Vagina (tissue), 2 donors: ENCODE measurements at places on chromosomes 5 and 9.

DNA sequence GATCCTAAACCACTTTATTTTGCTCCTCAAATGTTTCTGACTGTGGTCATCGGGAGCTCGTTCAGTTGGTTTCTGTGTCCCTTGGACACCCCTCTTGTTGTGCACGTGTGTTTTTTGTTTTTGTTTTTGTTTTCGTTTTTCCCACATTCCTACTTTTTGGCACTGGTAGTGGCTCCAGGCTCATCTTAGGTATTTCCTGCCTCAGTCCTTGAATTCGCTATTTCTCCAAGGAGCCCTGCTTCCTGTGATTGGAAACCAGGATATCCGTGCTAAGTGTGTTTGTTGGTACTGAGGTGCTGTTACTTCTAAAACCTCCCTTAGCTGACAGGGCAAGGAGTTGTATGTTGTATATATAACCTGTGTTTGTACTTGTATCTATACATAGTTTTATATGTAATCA is 5.9 kb downstream of the HMCN2 start:
- peak; percentile 49 for DNase-seq

- no peak for DNase-seq
Observed at GRCh38 chr5:66814146-66814991, 218.2 kb downstream of the MAST4 start.

DNA sequence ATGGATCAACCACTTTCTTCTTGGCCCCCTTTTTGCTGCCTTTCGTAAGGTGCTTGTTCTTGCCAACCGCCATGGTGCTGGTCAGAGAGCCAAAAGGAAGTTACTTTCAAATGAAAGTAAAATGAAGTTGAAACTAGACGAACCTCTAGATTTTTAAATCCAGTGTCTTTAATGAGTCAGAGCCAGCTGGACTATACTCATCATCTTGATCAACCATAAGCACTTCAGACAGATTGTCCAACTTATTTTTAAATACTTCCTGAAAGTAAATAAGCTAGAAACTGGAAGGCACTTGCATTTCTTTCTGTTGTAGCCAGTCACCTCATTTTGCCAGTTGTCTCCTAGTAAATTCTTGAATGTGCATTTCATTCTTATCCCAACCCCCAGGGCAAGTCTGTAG is 48.9 kb downstream of the JMY start:
- no peak for DNase-seq

- no peak for DNase-seq
Observed at GRCh38 chr5:172686111-172686510, 45.0 kb downstream of the NEURL1B start.

- no peak for DNase-seq
Observed at GRCh38 chr5:8288334-8288733, 419.4 kb downstream of the MTRR start.

GRCh38 chr9:14687042-14687719 is 6.1 kb downstream of the ZDHHC21 start:
- DNase-seq = no peak

- peak; percentile 93 for DNase-seq
Observed at GRCh38 chr9:92725266-92725545, 39.4 kb downstream of the BICD2 start.

- DNase-seq = no peak
Observed at GRCh38 chr5:74251141-74252035, 389.1 kb downstream of the ENC1 start.

- no peak for DNase-seq
Observed at GRCh38 chr5:44332285-44332971, 56.8 kb downstream of the FGF10 start.

DNA sequence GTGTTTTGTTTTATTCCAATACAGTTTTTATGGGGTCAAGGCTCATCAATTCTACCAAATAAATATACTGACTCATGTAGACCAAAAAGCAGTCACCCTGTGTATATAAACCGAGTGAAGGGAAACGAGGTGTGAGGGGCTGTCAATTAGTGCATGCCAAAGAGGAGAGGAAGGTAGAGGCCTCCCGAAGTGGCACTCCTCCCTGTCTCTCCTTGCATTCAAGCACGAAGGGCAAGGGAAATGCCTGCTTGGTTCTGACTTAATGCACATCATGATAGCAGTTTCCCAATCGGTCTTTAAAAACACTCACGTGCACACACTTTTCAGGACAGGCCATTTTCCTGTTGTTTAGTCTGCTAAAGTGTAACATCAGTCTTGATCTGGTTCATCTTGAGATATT is 125.6 kb upstream of the SLCO6A1 start:
- no peak for DNase-seq

GRCh38 chr5:169695919-169696490 is 58.9 kb downstream of the DOCK2 start:
- DNase-seq = no peak

DNA sequence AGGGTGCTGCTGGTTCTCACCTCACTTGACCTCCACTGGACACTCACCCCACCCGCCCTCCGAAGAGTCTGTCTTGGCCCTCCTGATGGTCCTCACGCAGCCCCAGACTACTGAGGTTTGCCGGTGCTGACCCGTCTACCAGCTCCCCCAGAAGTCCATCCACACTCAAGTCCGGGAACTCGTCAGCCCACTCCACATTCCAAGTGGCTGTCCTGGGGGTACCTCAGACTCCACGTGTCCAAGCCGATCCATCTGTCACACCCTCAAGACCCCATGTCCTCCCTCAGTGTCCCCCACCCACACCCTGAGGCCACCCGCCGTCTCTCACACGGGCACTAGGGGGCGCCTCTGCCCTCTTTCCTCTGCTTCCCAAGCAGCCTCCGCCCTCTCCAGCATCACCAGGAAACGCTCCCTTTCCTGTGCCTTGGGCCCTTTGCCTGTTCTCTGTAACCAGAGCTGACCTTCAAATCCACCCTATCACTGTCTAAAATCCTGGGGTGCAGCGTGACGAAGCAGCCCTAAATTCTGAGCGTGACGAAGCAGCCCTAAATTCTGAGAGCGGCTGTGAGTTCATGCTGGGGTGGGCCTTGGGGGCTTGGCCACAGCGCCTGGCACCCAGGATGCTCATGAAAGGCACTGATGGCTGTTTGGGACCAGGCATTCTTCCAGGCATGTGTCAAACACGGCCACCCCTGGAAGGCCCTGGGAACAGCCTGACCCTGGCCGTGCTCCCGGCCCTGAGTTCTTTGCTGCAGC is 95.7 kb downstream of the KCNT1 start:
- DNase-seq = no peak

DNA sequence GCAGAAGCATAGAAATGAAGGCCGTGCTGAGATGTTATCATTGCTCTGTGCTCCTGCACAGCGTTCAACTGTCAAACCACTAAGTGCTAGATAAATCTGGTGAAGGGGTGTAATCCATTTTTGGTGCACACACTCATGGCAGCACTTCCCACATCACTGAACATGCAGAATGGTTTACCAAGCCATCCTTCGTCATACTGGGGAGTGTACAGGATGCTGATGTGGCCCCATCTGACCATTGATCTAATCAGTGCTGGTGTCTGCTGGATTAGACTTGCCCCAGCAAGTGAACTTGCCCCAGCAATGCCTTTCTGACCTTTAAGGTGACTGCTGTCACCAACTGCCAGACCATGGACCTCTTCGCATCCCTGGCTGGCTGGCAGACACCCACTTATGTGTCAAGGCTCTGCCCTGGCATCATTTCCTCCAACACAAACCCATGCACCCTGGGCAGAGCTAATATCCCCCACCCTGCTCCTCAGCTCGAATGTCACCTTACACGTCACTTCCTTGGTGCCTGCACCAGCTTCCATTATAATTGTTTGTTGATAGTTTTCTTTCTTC is 4.2 kb upstream of the SEMA4D start:
- no peak for DNase-seq

DNA sequence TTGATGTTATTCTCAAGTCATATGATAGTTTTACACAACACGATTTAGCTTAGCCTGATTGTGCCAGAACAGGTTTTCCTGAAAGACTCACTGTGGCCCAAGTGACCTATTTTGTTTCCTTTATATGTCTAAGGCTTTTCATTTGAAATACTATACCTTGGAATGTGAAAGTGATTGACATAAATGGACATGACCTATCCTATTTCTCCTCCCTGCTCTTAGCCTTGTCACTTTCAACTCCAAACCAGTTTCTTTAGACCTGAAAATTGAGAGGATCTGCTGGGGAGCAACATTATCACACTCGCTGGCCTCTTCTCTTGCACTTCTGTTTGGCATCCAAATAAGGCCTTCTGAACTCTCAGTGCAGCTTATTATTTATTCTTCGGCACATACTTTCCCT is 496.8 kb downstream of the MAT2B start:
- no peak for DNase-seq

DNA sequence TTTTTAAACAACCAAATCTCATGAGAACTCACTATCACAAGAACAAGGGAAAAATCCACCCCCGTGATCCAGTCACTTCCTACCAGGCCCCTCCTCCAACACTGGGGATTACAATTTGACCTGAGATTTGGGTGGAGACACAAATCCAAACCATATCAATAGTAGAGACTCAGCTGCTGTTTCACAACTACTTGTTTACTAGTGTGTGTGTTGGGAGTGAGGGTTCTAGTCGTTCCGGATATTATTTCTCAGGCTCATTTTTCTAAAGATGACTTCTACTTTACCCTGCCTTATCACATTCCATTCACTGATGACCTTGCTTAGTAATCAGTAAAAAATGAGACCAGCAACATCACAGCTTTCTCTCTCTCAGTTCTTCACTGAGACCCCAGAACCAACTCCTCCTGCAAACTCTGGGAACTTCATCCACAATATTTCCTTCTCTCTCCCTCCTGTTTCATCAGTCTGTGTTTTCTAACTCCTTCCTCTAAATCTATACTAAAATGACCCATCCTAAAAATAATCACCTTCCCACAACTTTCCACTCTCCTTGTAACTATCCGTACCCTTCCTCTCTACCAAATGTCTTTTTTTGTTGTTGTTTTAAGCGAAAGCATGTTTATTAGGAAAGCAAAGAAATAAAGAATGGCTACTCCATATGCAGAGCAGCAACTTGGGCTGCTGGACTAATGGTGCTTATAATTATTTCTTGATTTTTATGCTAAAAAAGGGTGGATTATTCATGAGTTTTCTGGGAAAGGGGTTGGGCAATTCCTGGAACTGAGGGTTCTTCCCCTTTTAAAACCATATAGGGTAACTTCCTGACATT is 121.5 kb upstream of the SPRY4 start:
- DNase-seq = no peak

DNA sequence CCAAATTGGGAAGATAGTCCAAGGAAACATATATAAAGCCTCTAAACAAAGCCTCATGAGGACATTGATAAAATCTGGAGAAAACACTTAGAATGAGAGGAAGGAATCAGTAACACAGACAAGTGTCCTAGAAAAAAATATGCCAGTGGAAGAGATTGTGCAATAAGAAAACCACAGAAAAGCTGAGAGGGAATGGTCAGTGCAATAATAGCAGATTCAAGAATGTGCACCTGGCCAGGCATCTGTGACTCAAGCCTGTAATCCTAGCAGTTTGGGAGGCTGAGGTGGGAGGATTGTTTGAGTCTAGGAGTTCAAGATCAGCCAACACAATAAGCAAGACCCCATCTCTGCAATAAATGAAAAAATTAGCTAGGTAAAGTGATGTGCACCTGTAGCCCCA is 691.2 kb upstream of the CDH6 start:
- no peak for DNase-seq

GRCh38 chr9:114048533-114049415 is 29.3 kb downstream of the AMBP start:
- DNase-seq = peak; percentile 80

DNA sequence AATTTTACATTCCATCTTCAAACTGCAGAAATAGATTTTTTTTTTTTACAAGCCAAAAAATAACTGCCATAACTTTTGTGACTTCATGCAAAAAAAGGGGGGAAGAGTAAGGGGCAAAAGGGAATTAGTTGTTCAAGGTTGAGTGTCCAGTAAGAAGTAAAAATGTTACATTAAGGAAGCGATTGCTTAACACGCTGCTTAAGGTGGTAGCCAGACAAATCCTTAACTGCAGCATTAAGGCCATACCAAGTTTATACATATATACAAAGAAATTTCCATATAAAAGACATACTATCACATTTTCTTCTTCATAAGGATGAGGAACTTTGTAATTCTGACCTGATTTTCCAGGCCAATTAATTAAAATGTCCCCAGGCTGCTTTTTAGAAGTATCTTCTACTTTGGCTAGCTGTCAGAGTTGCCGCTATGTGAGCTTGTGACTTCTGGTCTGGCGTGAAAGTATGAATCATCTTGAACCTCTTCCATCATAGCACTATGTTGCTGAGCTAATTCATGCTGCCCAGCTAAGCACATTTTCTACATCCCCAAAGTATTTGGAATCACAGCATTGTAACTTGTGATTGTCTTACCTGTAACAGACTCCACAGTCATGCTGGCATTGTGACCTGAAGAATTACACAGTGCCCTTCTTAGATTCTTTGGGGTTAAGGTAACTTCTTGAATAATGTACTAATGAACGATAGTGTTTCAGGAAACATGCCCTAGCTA is 40.0 kb downstream of the G3BP1 start:
- DNase-seq = no peak

- DNase-seq = no peak
Observed at GRCh38 chr5:179620293-179620692, 3.2 kb downstream of the HNRNPH1 start.

- DNase-seq = no peak
Observed at GRCh38 chr9:120434532-120434931, 145.4 kb downstream of the CDK5RAP2 start.

DNA sequence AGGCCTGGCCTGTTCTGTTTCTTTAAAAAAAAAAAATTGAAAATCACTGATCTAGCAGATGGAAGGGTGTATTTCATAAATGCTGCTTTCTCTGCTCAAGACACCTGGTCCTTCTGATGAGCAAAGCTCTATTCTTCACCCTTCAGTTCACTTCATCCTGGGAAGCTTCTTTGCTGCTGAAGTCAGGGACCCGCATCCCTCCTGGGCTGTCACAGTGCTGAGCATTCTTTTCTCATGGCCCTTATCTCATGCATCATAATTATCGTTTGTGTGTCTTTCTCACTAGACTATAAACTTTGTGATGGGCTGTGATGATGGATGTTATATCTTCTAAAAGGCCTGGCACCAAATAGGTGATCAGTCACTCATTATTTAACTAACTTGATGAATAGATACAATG is 461.0 kb downstream of the GADD45G start:
- DNase-seq = no peak

DNA sequence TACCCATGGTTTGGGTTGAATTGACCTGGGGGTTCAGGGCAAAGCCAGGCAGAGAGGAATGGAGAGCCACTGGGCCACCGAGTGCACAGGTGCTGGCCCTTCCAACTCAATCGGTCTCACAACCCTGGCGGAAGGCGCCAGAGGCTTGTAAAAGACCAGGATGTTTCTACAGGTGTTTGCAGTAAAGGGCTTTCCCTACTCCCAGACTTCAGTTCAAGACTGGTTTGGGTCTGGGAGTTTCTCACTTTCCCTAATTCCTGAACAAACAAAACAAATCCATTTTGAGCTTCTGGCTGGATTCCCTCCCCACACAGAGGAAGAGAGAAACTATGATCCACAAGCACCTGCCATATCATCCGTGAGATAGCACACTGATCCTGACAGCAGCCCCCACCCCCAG is 125.2 kb upstream of the KLF4 start:
- DNase-seq = no peak

GRCh38 chr5:61631438-61631941 is 299.4 kb downstream of the ZSWIM6 start:
- no peak for DNase-seq
